T-helper 2 cell treated with Interferon-gamma antibody and Interleukin-4, amounts not matched to agents 5 μg/mL and 100 μg/mL, for 36 hours (primary cell): ENCODE measurements at places on chromosomes 16 and 17.

DNA sequence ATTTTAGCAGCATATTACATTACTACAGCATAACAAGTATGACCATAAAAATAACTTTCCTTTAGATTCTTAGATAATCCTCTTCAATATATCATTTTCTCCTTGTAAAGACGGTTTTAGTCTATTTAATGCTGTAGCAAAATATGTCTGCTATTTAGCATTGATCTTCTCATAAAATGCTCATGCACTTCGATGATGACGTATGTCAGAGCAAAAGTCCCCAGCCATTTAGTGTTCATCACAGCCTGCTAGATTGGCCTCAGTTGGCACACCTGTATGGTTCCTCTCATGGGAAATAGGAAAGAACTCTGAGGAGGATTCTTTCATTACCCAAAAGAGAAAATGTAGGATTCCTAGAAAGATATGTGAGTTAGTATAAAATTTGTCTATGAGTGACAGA, 232.2 kb downstream of the MAP2K6 start:
- no peak for DNase-seq

DNA sequence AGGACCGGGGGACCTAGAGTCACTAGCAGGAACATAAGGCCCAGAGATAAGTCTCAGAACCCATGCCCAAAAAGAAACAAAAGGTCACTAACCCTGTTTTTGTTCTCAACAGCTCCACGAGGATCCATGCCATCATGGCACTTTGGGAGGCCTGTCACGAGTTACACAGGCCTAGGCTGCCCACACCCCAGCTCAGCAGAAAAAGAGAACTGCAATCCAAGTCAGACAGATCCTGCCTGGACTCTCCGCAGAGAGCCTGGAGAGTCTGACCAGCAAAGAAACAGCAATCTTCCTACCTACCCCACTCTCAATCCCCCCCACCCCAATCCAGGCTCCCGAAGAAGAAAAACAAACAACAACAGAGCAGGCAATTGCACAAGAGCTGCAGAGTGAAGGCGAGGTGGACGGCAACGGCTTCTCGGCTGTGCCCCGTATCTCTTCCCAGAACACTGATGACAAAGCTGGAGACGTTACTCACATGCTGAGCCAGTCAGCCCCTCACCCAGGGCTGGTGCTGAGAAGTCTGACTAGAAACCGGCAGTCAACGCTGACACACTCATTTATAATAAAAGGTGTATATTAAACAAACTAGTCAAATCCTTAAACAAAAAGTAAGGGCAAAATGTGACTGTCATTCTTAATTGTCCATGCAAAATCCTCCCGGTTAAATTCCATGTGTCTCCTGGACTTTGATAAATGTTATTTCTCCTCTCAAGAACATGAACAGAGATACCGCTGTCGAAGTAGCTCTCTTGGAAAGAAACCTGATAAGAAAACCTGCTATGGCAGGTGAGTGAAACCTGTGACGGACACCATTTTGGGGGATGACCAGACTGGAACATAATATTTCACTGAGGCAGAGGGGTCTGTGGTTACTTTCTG, 89.3 kb downstream of the SMG6 start:
- no peak for DNase-seq

DNA sequence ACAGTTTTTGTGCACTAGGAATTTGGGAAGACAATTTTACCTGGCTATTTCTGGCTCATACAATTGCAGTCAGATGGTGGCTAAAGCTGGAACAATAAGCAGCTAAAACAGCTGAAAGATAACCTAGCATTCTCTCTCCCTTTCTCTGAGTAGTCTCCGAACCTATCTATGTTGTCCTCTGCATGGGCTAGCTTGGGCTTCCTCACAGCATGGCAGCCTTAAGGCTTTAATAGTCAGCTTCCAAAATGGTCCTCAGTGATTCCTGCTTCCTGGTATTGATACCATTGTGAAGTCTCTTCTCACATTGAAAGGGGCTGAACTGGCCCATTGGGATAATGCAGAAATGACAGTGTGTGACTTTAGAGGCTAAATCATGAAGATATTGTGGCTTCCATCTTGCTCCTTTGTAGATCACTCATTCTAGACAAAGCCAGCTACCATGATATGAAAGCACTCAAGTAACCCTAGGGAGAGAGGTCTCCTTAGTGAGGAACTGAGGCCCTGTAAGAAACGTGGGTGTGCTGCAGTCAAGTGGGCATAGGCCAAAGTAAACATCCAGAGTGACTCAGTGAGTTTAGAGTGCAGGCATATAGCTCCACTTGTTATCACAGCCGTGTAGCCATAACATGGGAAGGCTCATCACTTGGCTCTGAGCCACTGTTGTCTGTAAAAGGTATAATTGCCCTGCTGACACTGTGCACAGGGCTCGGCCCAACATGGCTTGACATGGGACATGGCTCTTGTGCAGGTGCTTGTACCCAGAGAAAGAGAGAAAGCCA, 5.5 kb upstream of the VKORC1 start:
- DNase-seq: no peak

DNA sequence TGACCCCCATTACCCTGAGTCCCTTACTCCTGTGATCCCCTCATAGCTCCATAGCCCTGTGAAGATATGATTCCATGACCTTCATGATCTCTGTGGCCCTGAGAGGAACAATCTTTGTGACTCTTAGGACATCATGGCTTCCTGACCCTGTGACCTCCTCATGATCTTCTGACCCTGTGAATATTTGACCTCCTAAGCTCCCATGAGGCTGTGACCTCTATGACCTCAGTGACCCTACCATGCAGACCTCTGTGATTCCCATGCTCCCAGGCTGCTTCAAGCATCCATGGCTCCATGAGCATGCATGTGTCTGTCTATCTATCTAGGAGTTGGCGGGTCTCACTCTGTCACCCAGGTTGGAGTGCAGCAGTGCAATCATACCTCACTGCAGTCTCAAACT, 12.1 kb downstream of the RIPOR1 start:
- no peak for DNase-seq

GRCh38 chr17:42342242-42343008, 45.8 kb downstream of the STAT3 start:
- peak; percentile 76 for DNase-seq

- DNase-seq: no peak
Measured at GRCh38 chr17:19470530-19471261, 59.7 kb downstream of the RNF112 start.

DNA sequence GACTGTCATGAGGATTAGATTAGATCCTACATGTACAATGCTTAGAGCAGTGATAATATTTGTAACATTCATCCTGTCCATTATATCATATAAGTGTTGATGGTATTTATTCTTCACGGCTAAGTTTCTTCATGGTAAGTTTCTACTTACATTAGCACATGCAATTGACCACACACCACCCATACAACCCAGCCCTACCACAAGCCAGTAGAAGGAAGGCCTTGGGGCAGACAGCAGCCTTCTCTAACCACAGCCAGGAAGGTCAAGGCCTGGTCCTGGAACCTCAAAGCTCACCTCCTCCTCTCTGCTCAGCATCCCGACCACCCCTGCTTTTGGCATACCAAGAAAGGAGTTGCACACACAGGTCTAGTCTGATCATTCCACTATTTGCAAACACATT, 245.2 kb upstream of the SDK2 start:
- no peak for DNase-seq

DNA sequence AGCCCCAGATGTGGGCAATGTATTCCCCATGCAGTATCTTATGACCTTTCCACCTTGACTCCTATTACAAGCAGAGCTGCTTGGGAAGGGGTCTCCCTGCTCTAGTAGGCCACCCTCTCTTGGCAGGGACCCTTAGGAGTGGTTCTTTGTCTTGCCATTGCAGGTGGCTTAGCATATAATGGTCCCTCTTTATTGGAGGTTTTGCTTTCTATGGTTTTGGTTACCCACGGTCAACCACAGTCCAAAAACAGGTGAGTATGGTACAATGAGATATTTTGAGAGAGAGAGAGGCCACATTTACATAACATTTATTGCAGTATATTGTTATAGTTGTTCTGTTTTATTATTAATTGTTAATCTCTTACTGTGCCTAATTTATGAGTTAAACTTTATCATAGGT, 472.8 kb upstream of the ASIC2 start:
- DNase-seq: no peak

DNA sequence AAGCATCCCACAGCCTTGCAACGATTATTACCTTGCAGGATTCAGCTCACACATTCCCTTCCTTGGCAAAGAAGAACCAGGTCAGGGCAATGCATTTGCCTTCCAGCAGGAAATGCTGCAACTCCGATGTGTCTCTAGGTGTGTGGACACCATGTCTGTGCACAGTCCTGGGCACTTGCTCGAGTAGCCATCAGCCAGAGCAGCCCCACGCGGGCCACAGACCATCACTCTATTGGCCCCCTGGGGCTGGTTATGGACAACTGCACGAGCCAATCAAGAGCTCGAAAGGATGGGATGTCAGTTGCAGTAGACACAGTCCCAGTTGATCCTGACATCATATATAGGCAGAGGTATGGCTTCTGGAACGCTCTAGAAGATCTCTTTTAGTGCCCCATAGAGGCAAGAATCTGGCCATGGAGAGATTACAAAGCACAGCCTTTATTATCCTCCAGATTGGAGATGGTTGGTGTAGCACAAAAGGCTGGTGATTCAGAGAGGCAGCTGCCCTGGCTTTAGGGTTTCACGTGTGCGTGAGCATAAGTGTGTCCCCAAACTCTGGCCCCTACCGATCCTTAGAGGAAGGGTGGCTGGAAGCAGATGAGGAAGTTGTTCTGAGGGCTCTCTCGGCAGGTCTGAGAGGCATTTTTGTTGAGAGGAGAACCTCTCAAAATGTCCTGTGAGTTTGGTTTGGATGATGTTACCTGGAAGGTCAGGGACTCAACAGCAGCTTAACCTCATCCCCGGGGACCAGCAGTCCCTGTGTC, 403.8 kb downstream of the SEC14L1 start:
- DNase-seq: no peak

GRCh38 chr16:15631730-15632409, 11.1 kb downstream of the MARF1 start:
- DNase-seq: no peak

DNA sequence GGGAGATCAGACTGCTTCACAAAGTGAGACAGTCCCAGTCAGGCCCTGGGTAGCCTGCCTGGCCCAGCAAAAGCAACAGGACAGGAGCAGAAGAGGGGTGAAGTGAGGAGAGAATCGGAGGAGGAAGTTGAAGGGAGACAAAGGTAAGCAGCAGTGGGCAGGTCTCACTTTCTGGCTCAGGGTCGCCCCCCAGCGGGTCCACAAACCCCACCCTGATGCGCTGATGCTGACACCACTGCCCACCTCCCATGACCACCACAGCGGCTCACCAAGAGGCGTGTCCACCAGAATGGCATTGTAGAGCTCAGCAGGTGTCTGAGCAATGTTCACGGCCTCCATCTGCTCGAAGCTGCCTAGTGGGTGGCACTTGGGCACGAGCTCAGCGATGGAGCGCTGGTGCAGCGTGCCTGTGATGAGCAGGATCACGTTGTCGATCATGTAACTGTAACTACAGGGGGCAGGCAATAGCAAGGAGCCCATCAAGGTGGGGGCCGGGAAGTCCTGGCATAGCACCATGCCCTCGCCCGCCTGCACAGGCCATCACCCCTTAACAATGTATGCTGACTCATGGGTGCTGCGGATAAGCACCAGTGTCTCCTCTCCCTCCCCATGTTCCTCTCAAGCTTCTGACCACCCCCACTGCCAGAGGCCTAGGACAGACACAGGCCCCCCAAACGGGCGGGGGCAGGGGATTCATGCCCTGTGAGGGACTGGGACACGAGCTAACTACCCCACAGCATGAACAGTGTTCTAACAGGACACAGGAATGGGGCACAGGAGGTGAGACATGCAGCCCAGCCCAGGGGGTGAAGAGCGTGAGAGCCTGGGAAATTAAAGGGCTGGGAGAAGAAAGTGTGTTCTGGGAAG, 13.6 kb downstream of the HSD11B2 start:
- no peak for DNase-seq

DNA sequence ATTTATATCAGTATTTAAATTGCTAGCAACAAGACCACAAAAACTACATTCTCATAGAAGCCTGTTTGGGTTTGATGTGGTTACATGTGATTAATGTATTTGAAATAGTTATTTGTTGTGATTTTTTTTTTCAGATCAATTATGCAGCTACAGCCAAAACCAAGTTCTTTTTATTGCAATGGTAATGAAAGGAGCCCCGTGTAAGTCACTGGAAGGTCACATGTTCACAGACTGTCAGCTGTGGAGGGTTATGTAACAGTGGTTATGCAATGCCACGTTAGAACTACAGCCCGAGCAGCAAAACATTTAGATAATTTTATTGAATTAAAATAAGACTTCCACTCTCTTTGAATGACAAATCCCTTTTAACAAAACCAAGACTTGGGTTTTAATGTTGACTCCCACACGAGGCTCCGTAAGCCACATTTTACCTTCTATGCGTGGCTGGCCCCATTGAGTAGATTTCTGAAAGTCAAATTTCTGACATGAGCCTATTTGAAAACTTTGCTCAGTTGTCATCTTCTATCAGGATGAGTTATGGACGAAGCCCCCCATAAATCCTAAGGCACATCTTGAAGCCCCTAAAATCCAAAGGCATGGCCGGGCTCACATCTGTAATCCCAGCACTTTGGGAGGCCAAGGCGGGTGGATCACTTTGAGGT, 41.8 kb upstream of the SEC14L1 start:
- DNase-seq: no peak

DNA sequence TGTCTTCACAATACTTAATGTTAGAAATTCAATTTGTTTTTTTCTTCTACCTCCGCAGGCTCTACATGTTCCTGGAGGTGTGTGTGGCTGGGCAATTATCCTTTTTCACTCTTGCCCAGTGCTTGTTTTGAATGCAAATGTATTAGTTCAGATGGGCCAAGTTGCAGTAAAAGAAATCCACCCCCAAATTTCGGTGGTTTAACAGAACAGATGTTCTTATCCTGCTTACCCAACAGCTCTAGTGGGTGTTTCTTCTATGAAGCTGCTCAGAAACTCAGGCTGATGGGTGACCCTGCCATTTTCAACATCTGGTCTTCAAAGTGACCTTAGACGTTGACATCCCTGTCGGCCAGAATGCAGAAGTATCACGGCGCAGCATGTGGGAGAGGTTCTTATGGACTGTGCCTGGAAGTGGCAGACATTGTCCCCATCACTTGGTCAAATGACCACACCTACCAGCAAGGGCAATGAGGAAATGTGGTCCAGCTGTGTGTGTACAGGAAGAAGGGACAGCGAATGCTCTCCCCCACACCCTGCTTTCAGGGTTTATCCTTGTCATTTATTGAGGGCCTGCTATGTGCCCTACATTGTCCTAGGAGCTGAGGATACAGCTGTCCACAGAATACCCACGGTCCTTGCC, 157.3 kb downstream of the CDH13 start:
- no peak for DNase-seq

GRCh38 chr17:38658741-38659345, 15.9 kb downstream of the EPOP start:
- DNase-seq: no peak

DNA sequence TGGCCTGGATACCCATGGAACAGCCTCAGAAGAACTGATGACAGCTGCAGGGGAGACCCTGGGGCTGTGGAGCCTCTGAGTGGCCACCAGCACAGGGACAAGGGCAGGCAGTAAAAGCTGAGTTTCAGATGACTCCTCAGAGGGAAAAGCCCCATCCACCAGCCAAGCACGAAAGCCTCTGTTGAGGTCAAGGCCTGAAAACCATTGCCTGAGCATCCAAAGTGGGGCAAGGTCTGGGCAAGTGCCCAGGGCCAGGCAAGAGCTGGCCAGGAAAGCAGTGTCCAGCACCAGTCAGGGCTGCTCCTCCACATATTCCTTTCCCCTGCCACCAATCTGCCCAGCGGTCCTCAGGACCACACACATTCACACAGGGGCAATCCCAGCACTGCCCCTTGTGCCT, 16.4 kb downstream of the ATP6V0D1 start:
- DNase-seq: no peak
